Glutamatergic neuron (in vitro differentiated cells): ENCODE measurements at places on chromosomes 12 and 14. TPM values are rescaled to one million over a fixed set of nuclear protein-coding genes. Genes with fewer than 3 reads are reported as not detected.
A peak's percentile ranks its signal among the peaks of the same experiment; 100 is the strongest.

GRCh38 chr14:90890322-90891020 is 74.2 kb upstream of the TTC7B start:
- H3K4me3 ChIP-seq: no peak overlapping the region
- H3K27me3 ChIP-seq: no peaks in the 10 kb centered on the region
- H3K36me3 ChIP-seq: no peaks in the 10 kb centered on the region
- no peak overlapping the region for H3K27ac ChIP-seq

DNA sequence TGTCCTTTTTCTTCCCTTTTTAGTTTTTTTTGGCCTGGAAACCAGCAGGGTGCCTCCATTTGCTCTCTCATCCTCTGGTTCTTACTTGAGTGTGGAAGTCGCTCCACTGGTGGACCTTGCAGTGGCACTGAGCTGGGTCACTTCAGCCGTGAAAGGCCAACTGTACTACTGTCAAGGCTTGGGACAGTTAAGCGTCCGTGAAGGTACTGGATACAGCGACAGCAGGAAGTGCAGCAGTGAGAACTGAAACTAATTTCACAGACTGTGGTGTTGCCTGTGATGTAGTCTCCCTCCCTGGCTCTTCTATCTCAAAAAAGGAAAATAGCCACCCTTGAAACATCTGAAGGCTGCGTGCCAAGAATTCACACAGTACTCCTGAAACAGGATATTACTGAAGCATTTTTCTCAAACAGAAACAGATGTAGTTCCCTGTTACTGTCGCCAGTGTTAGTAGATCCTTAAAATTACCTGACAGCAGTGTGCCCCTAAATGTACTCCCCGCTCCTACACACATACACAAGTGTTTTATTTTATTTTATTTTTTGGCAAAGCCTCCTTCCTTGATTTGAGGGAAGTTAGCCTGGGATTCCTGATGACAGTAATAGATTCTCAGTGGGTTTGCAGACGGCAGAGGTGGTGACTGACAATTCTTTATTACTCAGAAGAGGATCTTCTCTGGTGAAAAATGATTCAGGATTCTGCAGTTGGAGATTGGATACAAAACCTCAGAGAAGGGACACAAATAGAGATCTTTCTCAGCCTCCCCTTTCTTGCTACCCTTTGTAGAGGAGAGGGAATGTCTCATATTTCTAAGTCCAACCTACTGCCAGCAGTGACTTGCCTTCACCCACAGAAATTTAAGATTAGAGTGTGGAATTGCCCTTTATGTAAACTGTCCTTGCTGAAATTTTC is 4.4 kb downstream of the SUSD6 start:
- DNase-seq: no peak
- H3K4me3 ChIP-seq: peak overlapping the region; percentile 96
- H3K27me3 ChIP-seq: peaks cover 10% of the 10 kb centered on the region
- H3K36me3 ChIP-seq: no peaks in the 10 kb centered on the region
- H3K4me1 ChIP-seq: peaks cover 66% of the 10 kb centered on the region
- H3K27ac ChIP-seq: peak overlapping the region; percentile 41

GRCh38 chr14:60720962-60721325 is 3.2 kb downstream of the SIX4 start:
- no peaks in the 10 kb centered on the region for H3K36me3 ChIP-seq
- H3K27me3 ChIP-seq: peaks cover 14% of the 10 kb centered on the region
- no peak overlapping the region for H3K27ac ChIP-seq
- DNase-seq: no peak
- peak overlapping the region; percentile 90 for H3K4me3 ChIP-seq

GRCh38 chr12:109382031-109382430 is 34.3 kb downstream of the MYO1H start:
- no peak for DNase-seq
- no peaks in the 10 kb centered on the region for H3K4me1 ChIP-seq

DNA sequence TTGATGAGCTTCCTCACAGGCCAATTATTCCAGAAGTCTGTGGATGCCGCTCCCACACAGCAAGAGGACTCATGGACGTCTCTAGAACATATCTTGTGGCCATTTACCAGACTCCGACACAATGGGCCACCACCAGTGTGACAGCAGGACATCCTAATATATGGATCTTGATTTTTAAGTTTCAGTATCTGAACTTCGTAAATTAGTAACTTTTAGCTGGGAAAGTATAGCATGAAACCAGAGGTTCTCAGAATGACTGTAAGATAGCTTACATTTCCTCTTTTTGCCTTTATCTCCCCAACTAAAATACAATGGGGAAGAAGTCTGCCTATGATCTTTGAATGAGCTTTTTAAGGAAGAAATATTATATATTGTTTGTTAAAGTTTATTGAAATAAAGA is 87.0 kb downstream of the DNAI7 start:
- peaks cover 2% of the 10 kb centered on the region for H3K27me3 ChIP-seq
- peaks cover 5% of the 10 kb centered on the region for H3K36me3 ChIP-seq
- no peak for DNase-seq
- H3K27ac ChIP-seq: no peak overlapping the region
- H3K4me3 ChIP-seq: no peak overlapping the region

- H3K36me3 ChIP-seq: no peaks in the 10 kb centered on the region
- no peak for DNase-seq
- no peak overlapping the region for H3K4me3 ChIP-seq
- H3K4me1 ChIP-seq: no peaks in the 10 kb centered on the region
- H3K27ac ChIP-seq: no peak overlapping the region
- no peaks in the 10 kb centered on the region for H3K27me3 ChIP-seq
These were observed 219.2 kb upstream of the TBX3 start for GRCh38 chr12:114903083-114903691.

DNA sequence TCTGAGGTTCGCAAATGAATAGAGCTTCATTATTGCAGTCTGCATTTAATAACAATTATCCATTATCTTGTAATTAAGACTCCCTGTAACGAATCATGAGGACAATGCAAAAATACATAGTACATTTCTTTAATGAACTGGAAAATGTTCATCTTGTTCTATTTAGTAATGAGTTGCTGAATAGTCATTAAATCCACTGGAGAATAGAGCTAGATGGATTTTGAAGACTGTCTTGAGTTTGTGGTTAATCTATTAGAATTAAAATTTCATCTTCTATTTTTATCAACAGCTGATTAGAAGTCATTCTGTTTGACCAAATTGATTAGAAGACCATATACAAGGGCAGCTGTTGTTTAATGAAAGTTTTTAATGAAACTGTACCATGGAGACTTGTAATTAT is 107.2 kb downstream of the DERA start:
- H3K4me3 ChIP-seq: no peak overlapping the region
- no peak overlapping the region for H3K27ac ChIP-seq
- peaks cover 2% of the 10 kb centered on the region for H3K27me3 ChIP-seq

GRCh38 chr14:64702493-64703394 is 1.5 kb upstream of the PLEKHG3 start:
- no peaks in the 10 kb centered on the region for H3K36me3 ChIP-seq
- H3K27me3 ChIP-seq: peaks cover 13% of the 10 kb centered on the region
- H3K4me3 ChIP-seq: peak overlapping the region; percentile 83
- no peak overlapping the region for H3K27ac ChIP-seq

DNA sequence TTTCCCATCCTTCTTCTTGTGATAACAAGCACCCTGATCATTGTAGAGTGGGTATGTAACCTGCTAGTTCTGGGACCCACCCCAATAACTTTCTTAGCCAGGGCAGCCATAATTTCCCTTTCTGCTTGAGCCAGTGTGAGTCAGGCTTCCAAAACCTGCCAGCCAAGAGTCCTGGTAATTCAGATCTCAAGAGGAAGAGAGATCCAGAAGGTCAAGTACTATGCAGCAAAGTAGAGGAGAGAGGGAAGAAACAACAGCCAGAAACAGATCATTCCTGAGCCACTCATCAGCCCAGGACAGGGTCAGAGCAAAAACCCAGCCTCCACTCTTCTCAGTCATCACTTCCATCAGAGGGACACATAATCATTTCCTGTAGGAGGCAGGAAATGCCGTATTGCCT is 182.0 kb downstream of the DICER1 start:
- H3K4me3 ChIP-seq: no peak overlapping the region
- no peak for DNase-seq
- H3K27ac ChIP-seq: no peak overlapping the region
- no peaks in the 10 kb centered on the region for H3K36me3 ChIP-seq
- H3K27me3 ChIP-seq: peaks cover 2% of the 10 kb centered on the region
- peaks cover 14% of the 10 kb centered on the region for H3K4me1 ChIP-seq

DNA sequence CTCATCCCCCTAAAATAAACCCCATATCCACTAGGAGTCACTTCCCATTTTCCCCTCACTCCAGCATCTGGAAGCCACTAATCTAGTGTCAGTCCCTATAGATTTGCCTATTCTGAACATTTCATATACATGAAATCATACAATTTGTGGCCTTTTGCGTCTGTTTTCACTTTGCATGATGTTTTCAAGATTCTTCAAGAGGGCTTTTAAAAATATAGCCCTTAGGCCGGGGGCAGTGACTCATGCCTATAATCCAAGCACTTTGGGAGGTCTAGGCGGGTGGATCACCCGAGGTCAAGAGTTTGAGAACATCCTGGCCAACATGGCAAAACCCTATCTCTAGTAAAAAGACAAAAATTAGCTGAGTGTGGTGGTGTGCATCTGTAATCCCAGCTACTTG is 104.7 kb downstream of the VEZT start:
- H3K36me3 ChIP-seq: no peaks in the 10 kb centered on the region
- no peak overlapping the region for H3K27ac ChIP-seq
- H3K4me1 ChIP-seq: no peaks in the 10 kb centered on the region
- DNase-seq: no peak
- H3K4me3 ChIP-seq: no peak overlapping the region
- H3K27me3 ChIP-seq: peaks cover 3% of the 10 kb centered on the region

- H3K27ac ChIP-seq: peak overlapping the region; percentile 96
- peaks cover 13% of the 10 kb centered on the region for H3K4me1 ChIP-seq
- no peaks in the 10 kb centered on the region for H3K36me3 ChIP-seq
- peaks cover 10% of the 10 kb centered on the region for H3K27me3 ChIP-seq
- DNase-seq: peak; percentile 61
- H3K4me3 ChIP-seq: peak overlapping the region; percentile 98
These were observed 507 bp downstream of the SPTSSA start for GRCh38 chr14:34461334-34462131.

DNA sequence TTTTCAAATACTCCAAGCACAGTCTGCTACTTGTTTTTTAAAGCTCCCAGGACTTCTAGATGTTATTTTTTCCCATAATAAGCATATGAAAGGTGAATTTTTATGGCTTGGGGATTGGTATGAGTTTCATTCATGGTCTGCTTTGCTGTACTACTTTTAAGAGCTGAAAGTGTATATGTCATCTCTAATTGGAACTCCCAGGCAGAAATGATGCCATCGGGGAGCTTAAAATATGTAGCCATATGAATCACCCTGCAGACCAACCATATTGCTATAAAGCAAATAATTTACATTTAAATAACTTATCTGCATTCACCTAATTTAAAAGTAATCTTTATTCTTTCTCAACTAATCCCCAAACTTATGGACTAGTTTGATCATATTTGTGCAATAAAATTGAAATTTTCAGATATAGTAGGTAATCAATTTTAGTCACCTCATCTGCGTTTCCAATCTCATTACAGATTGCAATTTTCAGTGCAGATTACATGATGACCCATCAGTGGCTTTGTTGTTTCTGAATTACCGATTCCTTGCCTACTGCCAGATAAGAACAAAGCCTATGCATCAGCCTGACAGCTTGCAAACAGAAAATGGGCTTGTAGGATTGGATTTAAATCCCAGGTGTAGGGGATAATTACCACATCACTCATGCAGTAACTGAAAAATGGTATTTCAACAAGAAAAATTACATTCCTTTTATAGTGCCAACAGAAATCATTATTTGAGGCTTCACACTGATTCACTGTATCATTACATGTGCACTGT is 689.4 kb downstream of the NOVA1 start:
- H3K36me3 ChIP-seq: no peaks in the 10 kb centered on the region
- peak overlapping the region; percentile 9 for H3K27ac ChIP-seq
- no peak for DNase-seq
- no peaks in the 10 kb centered on the region for H3K4me1 ChIP-seq

- peak overlapping the region; percentile 87 for H3K4me3 ChIP-seq
- peak overlapping the region; percentile 43 for H3K27ac ChIP-seq
- H3K27me3 ChIP-seq: peaks cover 6% of the 10 kb centered on the region
- H3K36me3 ChIP-seq: no peaks in the 10 kb centered on the region
- no peaks in the 10 kb centered on the region for H3K4me1 ChIP-seq
These were observed 838 bp upstream of the ERBB3 start for GRCh38 chr12:56078931-56079722.

DNA sequence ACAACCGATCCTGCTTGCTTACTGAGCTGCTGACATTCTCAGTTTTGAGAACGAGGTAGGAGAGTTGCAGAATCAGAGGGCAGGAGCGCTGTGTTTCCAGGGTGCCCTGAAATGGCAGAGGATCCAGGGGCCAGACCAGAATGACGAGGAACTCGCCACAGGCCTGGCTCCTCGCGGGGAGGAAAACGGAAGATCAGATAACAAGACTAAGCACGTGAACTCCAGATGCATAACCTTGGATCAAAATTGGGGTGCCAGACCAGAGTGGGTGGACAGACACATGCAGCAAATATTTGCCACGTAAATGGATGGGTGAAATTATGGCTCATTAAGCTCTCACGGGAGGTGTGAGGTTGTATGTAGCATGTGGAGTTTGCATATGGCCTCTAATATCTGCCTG is 46.5 kb downstream of the ELK3 start:
- H3K27me3 ChIP-seq: peaks cover 3% of the 10 kb centered on the region
- no peaks in the 10 kb centered on the region for H3K36me3 ChIP-seq
- peaks cover 21% of the 10 kb centered on the region for H3K4me1 ChIP-seq
- H3K4me3 ChIP-seq: no peak overlapping the region
- DNase-seq: no peak

- peaks cover 29% of the 10 kb centered on the region for H3K4me1 ChIP-seq
- H3K36me3 ChIP-seq: peaks cover 9% of the 10 kb centered on the region
- H3K4me3 ChIP-seq: no peak overlapping the region
- no peak for DNase-seq
- H3K27ac ChIP-seq: no peak overlapping the region
These were observed 126.1 kb downstream of the PELI2 start for GRCh38 chr14:56244138-56244789.

- DNase-seq: no peak
- H3K27me3 ChIP-seq: peaks cover 5% of the 10 kb centered on the region
- H3K4me3 ChIP-seq: no peak overlapping the region
- H3K36me3 ChIP-seq: no peaks in the 10 kb centered on the region
These were observed 25.8 kb upstream of the BEGAIN start for GRCh38 chr14:100612986-100613385.

GRCh38 chr12:109870648-109871047 is 9.7 kb downstream of the GLTP start:
- H3K27ac ChIP-seq: peak overlapping the region; percentile 14
- no peaks in the 10 kb centered on the region for H3K27me3 ChIP-seq
- H3K4me3 ChIP-seq: no peak overlapping the region
- H3K4me1 ChIP-seq: peaks cover 18% of the 10 kb centered on the region
- no peaks in the 10 kb centered on the region for H3K36me3 ChIP-seq
- no peak for DNase-seq

SLC35F4 gene
- not detected for total RNA-seq

TRPV4 gene
- 0.17 TPM for total RNA-seq

CLEC6A gene
- not detected for total RNA-seq

WDHD1 gene
- total RNA-seq: 13.9 TPM

SMCO2 gene
- not detected for total RNA-seq

TTC6 gene
- 0.44 TPM for total RNA-seq

SERPINA1 gene
- not detected for total RNA-seq

ANO2 gene
- not detected for total RNA-seq

RNASE3 gene
- total RNA-seq: not detected

CLEC1B gene
- not detected for total RNA-seq

FITM1 gene
- 0.66 TPM for total RNA-seq
